ENCODE measurements at places on chromosomes 11 and 22.

DNA sequence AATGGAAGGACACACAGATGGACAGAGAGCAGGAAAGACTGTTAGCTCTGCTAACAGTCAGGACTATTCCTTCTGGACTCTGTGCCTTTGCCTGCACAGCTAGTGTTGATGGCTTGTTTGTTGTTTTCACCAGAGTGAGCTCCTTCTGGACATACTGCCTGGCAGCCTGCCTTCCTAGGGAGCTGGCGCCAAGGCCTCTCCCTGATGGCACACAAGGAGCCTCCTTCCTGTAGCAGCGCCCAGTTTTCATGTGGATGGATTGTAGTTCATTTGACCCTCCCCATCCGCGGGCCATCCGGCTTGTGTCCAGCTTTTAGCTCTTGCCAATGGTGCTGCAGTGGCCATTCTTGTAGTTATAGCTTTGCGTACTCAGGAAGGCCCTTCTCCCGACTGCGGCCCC, 16.6 kb upstream of the BCR start:
- no peak for DNase-seq

DNA sequence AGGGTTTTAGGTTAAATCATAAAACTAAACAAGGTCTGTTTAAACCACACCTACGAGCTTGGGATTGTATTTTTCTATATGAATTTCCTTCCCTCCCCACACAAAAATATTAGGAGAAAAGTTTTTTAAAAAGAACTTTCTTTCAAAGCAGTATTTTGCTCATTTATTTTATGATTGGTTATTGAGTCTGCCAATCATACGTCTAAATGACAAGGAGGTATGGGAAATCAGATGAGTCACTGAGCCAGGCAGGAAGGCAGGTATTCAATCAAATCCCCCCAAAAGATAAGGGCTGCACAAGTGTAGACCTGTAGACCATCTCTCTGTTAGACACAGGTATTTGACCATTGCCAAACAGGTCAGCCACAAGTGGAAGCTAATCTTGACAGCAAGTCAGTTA, 440.1 kb upstream of the CCDC90B start:
- no peak for DNase-seq

GRCh38 chr11:96328395-96329010, 14.5 kb downstream of the MAML2 start:
- no peak for DNase-seq

GRCh38 chr22:32919629-32920028, 118.1 kb downstream of the TIMP3 start:
- no peak for DNase-seq

- DNase-seq = no peak
Observed at GRCh38 chr22:50398831-50399648, 55.9 kb downstream of the PPP6R2 start.

GRCh38 chr11:115769891-115770290, 265.7 kb upstream of the CADM1 start:
- no peak for DNase-seq

GRCh38 chr22:24423519-24424000, 3.8 kb upstream of the ADORA2A start:
- peak; percentile 40 for DNase-seq

GRCh38 chr22:30251711-30252110, 5.2 kb upstream of the LIF start:
- DNase-seq = no peak

DNA sequence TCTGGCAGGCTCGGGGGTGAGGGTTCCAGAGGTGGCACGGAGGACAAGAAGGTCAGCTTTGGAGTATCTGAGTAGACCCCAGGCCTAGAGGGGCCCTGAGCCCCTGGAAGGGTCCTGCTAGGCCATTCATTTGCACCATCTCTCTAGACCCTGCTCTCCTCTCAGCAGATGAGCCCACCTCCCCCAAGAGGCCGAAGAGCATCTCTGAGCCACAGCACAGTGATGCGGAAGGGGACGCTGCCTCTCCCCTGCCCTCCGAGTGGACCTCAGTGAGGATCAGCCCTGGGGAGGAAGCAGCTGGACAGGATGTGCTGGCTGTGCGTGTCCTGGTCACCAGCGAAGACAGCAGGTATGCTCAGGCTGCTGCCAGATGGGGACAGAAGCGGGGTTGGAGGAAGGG, 101.6 kb upstream of the PARVA start:
- no peak for DNase-seq

DNA sequence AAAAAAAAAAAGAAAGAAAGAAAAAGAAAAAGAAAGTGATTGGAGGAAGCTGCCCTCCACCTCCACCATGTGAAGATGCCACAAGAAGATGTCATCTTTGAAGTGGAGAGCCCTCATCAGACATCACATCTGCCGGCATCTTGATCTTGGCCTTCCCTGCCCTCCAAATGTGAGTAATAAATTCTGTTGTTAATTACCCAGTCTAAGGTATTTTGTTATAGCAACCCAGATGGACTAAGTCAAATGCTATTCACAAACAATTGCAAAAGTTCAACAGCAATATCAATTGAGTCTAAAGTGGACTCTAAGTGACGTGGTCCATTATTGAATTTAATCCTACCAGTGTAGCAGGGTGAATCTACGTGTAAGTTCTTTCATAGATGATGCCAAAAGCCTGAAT, 55.9 kb upstream of the NUP160 start:
- no peak for DNase-seq

DNA sequence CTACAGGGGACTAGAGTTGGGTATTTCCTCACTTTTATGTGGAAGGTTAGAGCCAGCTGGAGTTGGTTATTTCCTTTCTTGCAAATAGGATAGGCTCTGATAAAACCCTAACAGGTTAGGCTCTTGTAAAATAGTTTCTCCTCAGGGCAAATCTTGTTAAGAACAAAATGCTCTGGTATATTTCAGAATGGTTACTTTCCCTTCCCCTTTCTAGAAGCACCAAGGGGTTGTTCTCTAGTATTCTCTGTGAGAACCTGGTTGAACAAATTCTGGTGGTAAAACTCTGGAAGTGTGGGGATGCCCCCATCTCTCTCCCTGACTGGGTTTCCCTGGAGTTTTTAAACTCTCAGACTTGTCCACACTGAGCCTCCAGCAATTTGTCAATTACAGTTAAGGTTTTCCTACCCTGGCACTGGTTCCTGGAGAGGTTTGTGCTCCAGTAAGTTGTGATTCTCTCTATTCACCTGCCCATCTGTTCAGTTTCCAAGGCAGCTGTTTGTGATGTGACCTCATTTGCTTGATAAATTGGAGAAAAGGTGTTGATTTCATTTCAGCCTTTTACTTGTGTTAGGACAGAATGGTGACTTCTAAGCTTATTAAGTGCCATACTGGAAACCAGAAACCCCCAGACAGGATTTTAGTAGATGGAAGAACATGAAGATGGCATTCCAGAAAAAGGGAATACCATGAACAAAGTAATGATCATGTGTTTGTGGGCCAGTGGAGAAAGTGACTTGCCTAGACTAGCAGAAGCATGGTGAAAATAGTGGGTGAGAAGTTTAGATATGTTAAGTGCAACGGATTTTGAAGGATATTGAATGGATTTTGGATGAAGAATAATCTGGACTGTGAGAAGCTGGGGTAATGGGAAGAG, 64.6 kb downstream of the EXT2 start:
- no peak for DNase-seq

DNA sequence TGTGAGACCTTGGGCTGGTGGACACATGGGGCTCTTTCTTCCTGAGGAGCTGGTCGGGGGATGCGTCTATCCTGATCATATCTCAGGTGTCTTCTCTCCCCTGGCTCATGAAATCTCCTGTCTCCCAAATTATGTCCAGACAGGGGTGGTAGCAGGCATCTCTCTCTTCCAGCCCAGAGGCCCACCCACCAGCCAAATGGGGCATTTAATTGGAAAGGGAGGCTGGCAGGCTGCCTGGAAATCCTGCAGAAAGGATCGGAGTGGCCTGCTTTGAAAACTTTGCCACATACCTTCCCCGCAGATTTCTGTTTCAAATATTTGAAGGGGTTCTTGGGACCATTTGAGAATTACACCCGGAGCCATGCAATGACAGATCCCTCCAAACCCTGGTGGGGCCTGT, 37.4 kb downstream of the SMIM38 start:
- no peak for DNase-seq

GRCh38 chr11:28606930-28607329, 498.7 kb downstream of the METTL15 start:
- DNase-seq = no peak

DNA sequence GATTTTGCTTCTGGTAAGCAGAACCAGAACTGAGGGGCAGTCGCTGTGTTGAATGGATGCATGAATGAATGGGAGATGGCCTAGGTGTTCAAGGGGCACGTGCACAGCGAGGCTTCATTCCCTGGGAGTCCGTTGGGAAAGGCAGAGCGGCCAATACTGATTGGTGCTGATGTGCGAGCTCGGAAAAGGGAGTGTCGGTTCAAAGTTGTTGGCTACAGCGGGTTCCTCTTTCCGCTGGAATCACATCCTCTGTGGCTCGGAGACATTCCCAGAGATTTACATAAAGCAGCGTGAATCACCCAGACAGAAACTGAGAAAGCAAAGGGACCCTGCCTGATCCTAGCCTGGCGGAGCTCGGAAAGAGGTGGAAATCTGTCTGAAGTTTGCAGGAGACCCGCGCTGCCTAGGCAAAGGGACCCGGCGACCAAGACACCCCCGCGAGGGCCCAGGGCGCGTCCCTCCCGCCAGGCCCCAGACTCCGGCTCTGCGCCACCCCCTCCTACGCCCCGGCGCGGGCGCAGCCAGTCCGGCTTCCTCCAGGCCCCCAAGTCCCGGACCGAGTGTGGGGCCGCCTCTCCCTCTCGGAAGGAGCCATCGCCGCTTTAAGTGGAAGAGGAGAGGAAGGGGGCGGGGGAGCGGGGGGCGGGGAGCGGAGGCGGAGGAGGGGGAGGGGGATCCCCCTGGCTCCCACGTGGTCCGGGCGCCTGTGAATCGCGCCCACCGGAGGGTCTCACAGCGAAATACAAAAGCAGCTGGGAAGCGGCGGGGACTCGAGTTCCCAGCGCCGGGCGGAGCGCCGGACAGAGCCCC, at the start of gene FJX1:
Gene FJX1 (plus strand): TSS at position 774 of the 810 bp plus-strand sequence. CDS start 177 bp downstream, outside the sequence.
- DNase-seq = peak; percentile 75

GRCh38 chr22:20126284-20127029, 5.1 kb upstream of the ZDHHC8 start:
- DNase-seq = no peak

DNA sequence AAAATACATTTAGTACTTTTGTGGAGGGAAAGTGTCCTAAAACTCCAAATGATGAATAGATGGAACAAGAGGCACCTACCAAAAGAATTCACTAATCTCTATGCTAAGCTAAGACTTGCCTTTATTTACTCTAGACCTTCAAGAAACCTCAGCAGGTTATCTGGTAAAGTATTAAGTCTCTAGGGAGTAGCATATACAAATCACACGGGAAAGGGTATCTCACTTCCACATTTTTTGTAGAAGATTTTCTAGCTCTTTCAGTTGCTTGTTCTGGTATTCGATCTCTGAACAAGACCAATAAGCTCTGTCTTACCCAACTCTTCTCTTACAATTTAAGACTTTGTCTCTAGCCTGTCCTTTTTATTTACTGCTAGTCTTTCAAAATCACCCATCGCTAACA, 18.1 kb upstream of the CADM1 start:
- no peak for DNase-seq

DNA sequence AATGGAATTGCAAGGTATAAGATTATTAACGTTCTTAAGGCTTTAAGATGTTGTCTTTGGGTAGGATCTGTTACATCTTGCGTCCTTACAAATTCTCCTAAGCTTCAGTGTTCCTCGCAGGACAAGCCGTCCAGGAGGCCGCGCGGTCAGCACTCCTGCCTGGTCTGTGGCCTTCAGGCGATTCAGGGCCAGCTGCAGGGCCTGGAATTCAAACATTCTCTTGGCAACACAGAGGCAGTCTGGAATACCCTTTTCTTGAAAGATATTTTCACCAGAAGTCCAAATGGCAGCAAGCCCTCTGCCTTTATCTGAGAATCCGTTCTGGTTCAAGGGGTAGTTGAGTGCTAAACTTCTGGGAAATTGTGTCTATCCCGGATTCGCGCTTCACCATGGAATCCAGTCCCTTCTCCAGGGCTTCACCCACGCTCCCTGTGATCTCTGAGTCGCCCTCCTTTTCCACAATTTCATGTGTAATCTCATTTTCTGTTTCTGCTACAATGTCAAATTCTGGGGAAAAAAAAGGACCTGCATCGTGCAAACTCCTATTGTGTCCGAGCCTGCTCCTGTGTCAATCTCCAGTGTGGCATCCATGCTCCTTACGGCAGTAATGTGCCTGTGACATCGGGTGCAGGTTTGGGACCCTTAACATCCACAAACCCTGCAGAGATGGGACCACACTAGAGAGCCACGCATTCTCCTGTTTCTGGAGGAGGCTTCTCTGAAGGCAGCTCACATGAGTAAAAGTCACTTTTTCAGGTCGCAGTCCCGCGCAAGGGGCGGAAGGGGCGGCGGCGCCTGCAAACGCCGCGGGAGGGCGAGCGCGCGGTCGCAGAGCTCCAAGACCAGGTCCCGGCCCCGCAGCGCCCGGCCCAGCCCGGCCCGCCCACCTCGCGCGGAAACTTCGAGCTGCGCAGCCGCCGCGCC, 25.4 kb upstream of the SORL1 start:
- no peak for DNase-seq

- DNase-seq = no peak
Observed at GRCh38 chr11:65907878-65908277, 7.7 kb upstream of the FOSL1 start.

DNA sequence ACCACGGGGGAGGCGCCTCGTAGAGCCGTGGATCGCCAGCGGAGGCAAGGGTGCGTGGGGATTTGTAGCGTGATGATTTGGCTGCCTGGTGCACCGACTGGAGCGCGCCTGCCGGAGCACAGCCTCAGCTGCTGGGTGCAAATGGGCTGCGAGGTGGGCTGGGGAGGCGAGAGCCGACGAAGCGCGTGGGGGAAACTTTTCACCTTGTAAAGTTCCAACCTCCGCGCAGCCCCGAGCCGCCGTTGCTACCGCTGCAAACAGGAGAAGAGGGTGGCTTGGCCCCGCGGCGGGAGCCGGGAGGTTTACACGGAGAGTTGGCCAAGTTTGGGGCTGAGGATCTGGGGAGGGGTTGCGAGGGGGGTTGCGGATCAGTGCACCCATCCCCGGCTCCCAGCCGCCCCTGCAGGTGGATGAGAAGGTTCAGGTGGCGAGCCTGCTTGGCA, 528 bp downstream of the FAT3 start:
- peak; percentile 15 for DNase-seq

- no peak for DNase-seq
Observed at GRCh38 chr11:70628855-70629844, 230.8 kb downstream of the CTTN start.

GRCh38 chr22:47043835-47044721, 281.6 kb downstream of the TBC1D22A start:
- DNase-seq = peak; percentile 91

GRCh38 chr11:127890030-127890615, 697.2 kb downstream of the ETS1 start:
- DNase-seq = no peak

- no peak for DNase-seq
Observed at GRCh38 chr22:33350491-33350890, 292.3 kb upstream of the SYN3 start.

All from WERI-Rb-1 (cell line).